Stimulated activated CD8-positive, alpha-beta memory T cell treated with anti-CD3 and anti-CD28 coated beads, Interleukin-15, amount 100 ng/mL, for 48 hours (primary cell): ENCODE measurements at places on chromosomes 13 and 19.

DNA sequence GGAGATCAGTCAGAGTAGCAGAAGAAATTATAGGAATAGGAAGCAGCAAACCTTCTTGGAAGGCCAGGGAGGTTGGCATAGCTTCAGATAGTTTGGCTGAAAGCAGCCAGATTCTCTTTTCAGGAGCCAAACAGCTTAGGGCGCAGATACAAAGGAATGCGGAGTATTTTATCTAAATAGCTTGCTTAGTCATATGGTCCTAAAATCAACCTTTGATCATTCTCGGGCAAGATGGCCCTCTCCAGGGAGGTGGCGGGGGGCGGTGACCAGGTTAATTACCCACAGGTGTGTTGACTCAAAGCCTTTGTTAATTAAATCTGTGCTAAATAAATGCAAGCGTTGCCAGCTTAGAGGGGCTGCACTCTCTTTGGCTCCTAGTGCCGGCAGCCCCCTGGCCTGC lies 12.5 kb upstream of the NCR1 start:
- DNase-seq: no peak

DNA sequence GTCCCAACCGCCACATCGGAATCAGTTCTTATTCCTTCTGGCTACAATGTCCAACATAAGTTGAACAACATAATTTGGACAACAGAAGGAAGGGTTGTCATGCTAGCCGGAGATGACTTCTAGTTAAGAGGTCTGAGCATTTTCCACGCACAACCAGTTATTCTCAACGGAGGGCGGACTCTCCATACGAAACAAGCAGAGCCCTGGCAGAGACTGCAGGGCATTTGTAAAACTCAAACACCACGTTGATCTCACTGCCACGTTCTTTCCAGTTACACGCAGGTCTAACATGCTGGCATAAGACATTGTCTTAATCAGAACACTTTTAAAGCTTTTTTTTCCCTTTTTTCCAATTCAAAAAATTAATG lies 38.3 kb upstream of the DCUN1D2 start:
- no peak for DNase-seq

GRCh38 chr13:111282425-111282824 lies 38.0 kb upstream of the TEX29 start:
- DNase-seq: no peak

DNA sequence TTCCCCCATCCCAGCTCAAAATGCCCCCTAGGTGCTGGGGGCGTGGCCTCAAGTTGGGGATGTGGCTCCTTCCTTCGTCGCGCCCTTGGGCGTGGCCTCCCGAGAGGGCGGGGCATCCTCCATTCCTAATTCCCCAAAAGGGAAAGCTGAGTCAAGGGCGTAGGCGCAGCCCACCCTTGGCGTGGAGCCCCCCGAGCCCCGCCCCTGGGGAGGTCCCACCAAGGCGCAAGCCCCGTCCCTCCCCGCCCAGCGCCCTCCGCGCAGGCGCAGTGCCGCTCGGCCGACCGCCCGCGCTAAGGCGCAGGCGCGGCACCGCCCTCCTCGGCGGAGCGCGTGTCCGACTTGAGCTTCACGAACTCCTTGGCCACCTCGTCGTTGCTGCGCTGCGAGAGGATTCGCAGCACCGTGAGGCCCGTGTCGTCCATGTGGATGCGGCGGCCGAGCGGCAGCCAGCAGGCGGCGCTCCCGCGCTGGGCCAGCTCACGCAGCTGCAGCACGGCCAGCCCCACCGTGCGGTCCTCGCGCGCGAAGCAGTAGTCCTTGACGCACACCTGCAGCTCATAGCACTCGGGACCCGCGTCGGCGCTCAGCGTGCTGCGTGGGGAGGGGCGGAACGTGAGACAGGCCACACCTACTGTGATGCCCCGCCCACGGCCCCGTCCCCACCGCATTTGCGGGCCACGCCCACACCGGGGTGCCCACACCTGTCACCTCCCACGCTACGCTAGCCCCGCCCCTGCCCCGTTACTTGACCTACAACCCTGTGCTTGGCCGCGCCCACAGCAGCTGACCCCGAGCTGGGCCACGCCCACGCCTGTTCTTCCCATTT lies 50.5 kb downstream of the COLGALT1 start:
- DNase-seq: peak; percentile 66

GRCh38 chr19:42176649-42176989 lies 40.9 kb downstream of the DEDD2 start:
- no peak for DNase-seq

DNA sequence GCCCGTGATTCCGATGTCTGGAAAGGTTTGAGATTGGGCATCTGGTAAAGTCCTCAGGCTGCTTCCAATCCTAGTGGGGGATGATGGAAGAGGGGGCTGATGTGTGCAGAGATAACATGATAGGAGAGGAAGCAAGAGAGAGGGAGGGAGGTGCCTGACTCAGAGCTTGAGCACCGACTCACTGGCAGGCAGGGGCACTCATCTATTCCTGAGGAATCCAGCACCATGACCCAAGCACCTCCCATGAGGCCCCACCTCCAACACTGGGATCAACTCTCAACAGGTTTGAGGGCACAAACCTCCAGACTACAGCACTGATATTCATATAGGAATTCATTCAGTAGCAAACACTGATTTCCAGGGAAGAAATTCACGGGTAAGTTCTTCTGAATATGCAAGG lies 5.6 kb upstream of the SIGLEC9 start:
- no peak for DNase-seq

DNA sequence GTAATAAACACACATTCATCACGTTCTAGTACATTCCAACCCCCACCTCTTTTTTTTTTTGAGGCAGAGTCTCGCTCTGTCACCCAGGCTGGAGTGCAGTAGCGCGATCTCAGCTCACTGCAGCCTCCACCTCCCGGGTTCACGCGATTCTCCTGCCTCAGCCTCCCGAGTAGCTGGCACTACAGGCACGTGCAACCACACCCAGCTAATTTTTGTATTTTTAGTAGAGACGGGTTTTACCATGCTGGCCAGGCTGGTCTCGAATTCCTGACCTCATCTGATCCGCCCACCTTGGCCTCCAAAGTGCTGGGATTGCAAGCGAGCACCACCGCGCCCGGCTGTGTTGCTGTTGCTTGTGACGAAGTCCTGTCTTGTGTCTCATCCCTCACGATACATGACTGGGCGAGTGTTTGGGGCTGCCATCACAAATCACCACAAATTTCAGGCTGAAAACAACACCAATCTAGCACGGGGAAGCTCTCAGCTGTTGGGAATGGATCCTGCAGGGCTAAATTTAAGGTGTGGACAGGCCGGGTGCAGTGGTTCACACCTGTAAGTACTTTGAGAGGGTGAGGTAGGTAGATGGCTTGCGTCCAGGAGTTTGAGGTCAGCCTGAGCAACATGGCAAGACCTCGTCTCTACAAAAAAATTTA lies 15.7 kb downstream of the MOB3A start:
- no peak for DNase-seq

- DNase-seq: no peak
Measured at GRCh38 chr13:23007426-23007825, 173.4 kb upstream of the SGCG start.

- no peak for DNase-seq
Measured at GRCh38 chr13:26544707-26545106, 12.8 kb upstream of the WASF3 start.

DNA sequence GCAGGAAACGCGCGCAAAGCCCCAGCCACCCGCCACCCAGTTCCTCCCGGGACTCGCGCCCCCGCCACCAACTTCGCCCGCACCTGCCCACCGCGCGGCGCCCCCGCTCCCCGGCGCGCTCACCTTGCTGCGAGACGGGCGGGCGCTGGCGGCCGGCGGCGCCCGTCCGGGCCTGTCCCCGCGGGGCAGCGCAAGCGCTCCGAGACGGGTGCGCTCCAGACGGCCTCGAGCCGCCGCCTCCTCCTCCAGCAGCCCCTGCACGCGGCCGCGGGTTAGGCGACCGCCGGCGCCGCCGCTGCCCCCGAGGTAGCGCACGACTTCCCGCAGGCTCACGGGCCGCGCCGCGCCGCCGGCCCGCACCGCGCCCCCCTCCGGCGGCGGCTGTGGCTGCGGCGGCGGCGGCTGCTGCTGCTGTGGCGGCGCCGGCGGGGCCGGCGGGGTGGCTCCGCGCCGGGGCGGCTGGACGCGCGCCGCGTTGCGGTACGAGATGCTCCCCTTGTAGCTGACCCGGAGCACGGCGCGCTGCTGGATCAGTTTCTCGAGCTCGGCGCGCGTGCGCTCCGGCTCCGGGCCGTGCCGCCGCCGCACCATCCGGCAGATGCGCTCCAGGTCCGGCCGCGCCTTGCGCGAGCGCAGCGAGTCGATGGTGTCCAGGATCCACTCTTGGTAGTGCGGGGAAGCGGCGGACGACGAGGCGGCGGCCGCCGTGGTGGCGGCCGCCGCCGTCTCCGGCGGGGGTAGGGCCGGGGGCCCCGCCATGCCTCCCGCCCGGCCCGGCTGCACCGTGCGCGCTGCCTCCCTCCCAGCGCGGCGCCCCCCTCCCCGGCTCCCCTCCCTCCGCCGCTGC lies 666 bp downstream of the SAMD1 start:
- DNase-seq: peak; percentile 33
